ENCODE measurements at places on chromosomes 4 and X. TPM values are rescaled to one million over a fixed set of nuclear protein-coding genes. Genes with fewer than 3 reads are reported as not detected.

- no peak overlapping the region for H3K4me3 ChIP-seq
- no peak for DNase-seq
- H3K36me3 ChIP-seq, result no peaks in the 10 kb centered on the region
Observed at GRCh38 chrX:24494647-24495075, 29.6 kb downstream of the PDK3 start.

GRCh38 chr4:26288355-26288909, 32.4 kb upstream of the RBPJ start:
- H3K36me3 ChIP-seq, result no peaks in the 10 kb centered on the region
- H3K4me1 ChIP-seq, result no peaks in the 10 kb centered on the region
- no peaks in the 10 kb centered on the region for H3K27me3 ChIP-seq

TENM3 gene
- 39.5 TPM for total RNA-seq

ADH1B gene
- total RNA-seq, result not detected

GYG2 gene
- 95.8 TPM for total RNA-seq

Measured in endodermal cell (in vitro differentiated cells).